ENCODE measurements at places on chromosomes 12 and 14.

GRCh38 chr12:118548887-118549509 lies 172.6 kb downstream of the SUDS3 start:
- no peak for DNase-seq

GRCh38 chr14:61034416-61035120 lies 53.5 kb downstream of the SLC38A6 start:
- DNase-seq: no peak

- DNase-seq: no peak
Observed at GRCh38 chr12:111274777-111275176, 94.1 kb downstream of the PHETA1 start.

DNA sequence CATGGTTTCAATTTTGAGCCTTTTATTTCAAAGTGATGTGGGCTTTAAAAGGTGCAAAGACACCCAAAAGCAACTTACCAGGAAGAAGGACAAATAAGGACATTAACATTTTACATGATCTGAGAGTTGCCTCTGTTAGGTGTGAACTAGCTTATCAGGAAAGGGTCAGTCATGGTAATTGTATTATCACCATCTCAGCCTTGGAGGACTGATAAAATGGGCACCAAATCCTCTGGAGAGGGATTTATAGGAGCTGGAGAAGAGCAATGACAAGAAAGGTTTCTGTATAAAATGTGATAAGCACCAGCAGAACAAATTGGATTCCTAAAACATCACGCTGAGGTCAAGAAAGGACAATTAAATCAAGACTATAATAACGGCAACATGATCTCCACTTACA lies 217.7 kb upstream of the PRICKLE1 start:
- DNase-seq: no peak

DNA sequence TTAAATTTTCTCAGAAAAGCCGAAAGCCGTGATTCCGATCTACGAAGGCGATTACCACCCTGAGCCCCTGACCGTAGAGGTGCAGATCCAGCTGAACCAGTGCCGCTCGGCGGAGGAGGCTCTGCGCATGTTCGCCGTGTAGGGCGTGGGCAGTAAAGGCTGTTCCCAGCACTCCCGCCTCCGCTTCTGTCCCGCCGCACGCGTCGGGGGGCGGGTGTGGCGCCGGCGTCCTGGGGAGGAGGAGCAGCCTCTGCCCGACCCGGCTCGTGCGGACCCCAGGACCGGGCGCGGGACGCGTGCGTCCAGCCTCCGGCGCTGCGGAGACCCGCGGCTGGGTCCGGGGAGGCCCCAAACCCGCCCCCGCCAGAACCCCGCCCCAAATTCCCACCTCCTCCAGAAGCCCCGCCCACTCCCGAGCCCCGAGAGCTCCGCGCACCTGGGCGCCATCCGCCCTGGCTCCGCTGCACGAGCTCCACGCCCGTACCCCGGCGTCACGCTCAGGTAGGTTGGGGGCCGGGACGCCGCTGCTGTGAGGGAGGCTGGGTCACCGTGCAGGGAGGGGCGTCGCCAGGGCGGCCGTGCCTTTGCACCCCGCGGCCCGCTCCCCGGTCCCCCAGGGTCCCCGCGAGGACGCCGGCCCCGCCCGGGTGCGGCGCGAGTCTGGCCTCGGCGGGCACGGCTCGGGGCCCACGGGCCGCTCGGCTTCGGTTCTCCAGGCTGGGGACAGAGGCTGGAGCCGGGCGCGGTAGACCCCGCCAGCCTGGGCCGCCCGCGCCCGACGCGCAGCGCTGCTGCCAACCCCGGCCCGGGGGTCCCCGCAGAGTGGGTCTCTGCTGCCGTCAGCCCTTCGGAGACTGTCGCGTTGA lies at the start of gene B3GNT4:
TSS of gene B3GNT4 (plus strand) at position 409 of the 866 bp plus-strand sequence. CDS start 910 bp downstream, outside the sequence.
- peak; percentile 27 for DNase-seq

GRCh38 chr14:97824218-97824617 lies 1027.0 kb downstream of the VRK1 start:
- DNase-seq: no peak

DNA sequence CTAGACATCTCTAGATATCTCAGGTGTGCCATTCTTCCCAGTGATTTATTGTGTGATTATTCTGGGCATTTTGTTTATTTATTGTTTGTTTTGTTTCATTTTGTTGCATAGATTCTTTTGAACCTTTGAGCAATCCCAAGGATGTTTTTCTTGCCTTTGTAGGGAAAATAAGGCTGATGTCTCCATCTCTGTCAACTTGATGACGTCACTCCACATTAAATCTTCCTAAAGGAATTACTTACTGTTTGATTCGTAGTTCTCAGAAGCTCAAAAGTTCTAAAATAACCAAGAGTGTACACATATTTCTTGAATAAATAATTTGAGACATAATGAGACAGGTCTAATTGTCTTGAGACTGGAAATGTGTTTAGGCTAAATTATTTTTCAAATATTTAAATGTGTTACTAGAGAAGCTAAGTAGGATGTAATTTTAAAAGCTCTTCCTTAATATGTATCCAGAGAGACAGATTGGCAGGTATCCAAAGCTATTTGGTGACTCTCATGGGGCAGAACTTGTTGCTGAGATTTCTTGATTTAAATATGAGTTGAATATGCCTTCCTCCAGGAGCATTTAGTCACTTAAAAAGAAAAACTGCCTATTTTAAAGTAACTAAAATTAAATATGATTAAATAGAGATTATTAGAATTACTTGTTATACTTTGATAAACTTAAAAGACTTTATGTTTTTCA lies 128.7 kb downstream of the CNTN1 start:
- no peak for DNase-seq

DNA sequence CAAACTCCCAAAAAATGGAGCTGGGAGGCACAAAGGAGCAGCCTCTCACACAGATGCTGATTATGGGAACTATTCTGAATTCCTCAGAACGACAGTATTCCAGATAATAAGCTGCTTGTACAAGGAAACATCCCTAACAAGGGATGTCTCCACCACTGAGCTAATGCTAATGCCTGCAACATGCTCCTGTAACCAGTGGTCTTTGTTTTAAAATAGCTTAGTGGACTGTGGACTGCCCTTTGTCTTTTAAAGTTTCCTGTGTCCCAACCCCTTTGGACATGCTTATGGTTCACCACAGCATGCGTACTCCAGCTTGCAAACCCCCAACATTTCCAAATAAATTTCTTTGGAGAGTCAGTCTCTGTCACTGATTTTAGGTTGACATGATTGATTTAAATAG lies 16.4 kb upstream of the PITPNM2 start:
- no peak for DNase-seq

- no peak for DNase-seq
Observed at GRCh38 chr12:132228476-132229192, 84.4 kb downstream of the NOC4L start.

Measured in hypothalamus (tissue), 51 donors.